ENCODE measurements at places on chromosomes 1 and 21. TPM values are rescaled to one million over a fixed set of nuclear protein-coding genes. Genes with fewer than 3 reads are reported as not detected.

DNA sequence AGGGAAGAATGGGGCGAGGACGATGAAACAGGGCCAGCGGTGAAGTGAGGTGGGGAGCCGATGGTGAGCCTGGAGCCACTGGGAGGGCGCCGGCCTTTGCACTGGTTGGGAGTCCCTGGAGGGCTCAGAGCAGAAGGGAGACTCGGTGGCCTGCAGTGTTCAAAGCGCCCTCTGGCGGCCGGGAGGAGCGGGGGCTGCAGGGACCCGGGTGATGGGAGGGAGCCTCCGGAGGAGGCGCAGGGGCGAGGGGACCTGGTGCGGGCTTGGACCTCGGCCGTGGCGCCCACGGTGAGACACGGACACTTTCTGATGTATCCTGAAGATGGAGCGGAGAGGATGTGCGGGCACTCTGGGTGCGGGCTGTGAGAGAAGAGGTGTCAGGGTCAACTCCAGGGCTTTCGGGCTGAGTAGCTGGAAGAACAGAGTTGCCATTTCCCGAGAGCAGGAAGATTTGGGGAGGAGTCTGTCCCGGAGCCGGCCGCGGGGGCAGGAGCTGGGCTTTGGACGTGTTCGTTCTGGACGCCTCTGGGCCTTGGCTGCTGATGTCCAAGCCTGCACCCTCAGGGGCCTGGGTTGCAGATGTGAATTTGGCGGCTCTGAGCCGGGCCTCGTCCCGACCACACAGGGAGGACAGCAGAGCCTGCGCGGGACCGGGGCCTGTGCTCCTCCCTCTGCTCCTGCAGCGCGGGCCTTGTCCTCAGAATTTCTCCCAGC, 29.7 kb downstream of the HEYL start:
- H3K27me3 ChIP-seq: no peaks in the 10 kb centered on the region
- DNase-seq: no peak
- no peak overlapping the region for H3K27ac ChIP-seq

CAPN8 gene
- 83.9 TPM for total RNA-seq

- DNase-seq: no peak
- no peaks in the 10 kb centered on the region for H3K36me3 ChIP-seq
- H3K4me1 ChIP-seq: no peaks in the 10 kb centered on the region
- H3K27me3 ChIP-seq: no peaks in the 10 kb centered on the region
- no peak overlapping the region for H3K4me3 ChIP-seq
Measured at GRCh38 chr1:190880352-190880751, 402.7 kb upstream of the BRINP3 start.

DNA sequence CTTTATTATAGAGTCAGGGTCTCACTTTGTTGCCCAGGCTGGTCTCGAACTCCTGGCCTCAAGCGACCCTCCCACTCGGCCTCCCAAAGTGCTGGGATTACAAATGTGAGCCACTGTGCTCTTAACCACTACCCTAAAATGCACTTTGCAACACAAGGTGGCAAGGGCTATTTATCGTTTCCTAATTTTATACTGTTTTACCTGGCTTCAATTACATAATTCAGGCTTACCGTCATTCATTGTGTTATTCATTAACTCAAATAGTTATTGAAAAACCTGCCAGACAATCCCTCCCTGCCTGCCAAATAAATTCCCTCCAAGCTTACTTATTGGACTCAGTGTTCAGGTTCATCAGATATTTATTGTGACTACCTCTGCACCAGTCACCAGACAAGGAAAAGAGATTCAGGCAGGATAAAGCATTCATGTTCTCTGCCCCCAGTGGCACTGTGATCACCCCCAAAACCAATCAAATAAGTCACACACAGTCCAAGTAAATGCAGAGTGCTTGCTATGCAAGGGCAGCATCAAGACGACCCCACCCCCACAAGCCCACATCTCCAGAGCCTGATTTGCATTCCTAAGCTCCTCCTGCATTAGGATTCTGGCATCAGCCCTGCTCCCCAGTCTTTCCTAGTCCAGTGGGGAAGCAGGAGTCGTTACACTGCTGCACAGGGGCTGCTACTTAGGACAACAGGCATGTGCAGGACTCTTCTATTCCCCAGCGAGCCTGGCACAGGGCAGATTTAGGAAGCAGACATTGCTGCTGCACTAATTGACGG, 8.1 kb downstream of the PAQR7 start:
- no peaks in the 10 kb centered on the region for H3K4me1 ChIP-seq
- H3K27me3 ChIP-seq: no peaks in the 10 kb centered on the region
- no peaks in the 10 kb centered on the region for H3K36me3 ChIP-seq
- no peak for DNase-seq
- peak overlapping the region; percentile 53 for H3K27ac ChIP-seq
- H3K4me3 ChIP-seq: no peak overlapping the region

DNA sequence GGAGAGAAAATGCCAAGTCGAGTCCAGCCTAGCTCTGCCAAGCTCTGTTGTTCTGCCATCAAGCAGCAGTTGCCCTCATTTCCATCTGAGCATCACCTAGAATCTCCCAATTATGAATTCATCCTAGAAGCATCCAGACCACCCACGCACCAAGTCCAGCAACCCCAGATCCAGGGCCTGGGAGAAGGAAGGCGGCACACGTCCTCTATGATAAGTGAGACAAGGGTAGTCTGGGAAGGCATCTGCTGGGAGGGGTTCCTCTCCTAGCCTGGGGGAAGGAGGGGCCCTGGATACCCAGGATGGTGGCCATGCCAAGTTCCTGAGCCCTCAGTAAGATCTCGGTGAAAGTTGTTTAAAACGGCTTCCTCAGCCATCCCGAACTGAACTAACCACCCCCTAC, 70.7 kb downstream of the VWA5B1 start:
- no peak for DNase-seq
- H3K4me3 ChIP-seq: no peak overlapping the region
- no peaks in the 10 kb centered on the region for H3K36me3 ChIP-seq
- H3K27ac ChIP-seq: no peak overlapping the region
- H3K4me1 ChIP-seq: no peaks in the 10 kb centered on the region
- peaks cover 31% of the 10 kb centered on the region for H3K27me3 ChIP-seq

- no peaks in the 10 kb centered on the region for H3K4me1 ChIP-seq
- no peak overlapping the region for H3K4me3 ChIP-seq
- DNase-seq: no peak
- no peaks in the 10 kb centered on the region for H3K36me3 ChIP-seq
- no peaks in the 10 kb centered on the region for H3K27me3 ChIP-seq
- no peak overlapping the region for H3K27ac ChIP-seq
Measured at GRCh38 chr1:29921741-29922140, 685.4 kb downstream of the PTPRU start.

- no peaks in the 10 kb centered on the region for H3K4me1 ChIP-seq
- H3K27me3 ChIP-seq: no peaks in the 10 kb centered on the region
- no peak for DNase-seq
Measured at GRCh38 chr1:25520446-25521061, 22.9 kb upstream of the LDLRAP1 start.

DNA sequence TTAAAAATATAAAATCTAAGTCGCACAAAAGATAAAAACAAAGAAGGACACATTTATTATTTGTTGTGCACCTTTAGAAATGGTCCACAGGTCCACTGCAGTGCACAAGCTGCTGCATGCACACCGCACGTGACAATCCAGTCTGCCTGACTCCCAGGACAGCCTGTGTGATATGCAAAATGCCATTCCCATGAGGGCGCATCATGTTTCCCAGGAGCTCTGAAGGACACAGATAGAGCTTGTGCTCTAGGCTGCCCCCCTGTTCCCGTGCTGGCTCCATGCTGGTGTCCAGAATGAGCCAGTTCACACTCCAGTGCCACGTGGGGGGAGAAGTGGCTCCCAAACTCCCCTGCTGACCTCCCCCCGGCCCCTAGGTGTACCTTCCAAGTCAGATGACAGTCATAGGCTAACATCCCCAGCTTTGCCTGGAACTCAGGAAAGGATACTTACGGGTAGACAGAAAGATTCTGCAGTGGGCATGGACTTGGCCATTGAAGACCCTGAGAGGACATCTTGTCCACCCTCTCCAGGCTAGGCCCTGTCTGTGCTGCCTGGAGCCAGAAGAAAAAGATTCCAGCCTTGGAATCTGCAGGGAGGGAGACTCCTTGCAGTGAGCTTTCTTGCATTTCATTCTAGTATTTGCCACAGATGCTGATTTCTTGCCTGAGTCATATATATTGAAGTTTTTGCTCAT, 26.3 kb downstream of the RAB7B start:
- H3K4me3 ChIP-seq: no peak overlapping the region
- DNase-seq: no peak
- no peak overlapping the region for H3K27ac ChIP-seq
- H3K36me3 ChIP-seq: no peaks in the 10 kb centered on the region
- H3K27me3 ChIP-seq: peaks cover 4% of the 10 kb centered on the region

- H3K4me1 ChIP-seq: no peaks in the 10 kb centered on the region
- no peak overlapping the region for H3K27ac ChIP-seq
- H3K36me3 ChIP-seq: no peaks in the 10 kb centered on the region
- no peak overlapping the region for H3K4me3 ChIP-seq
- no peak for DNase-seq
Measured at GRCh38 chr1:9780554-9781110, 43.1 kb downstream of the CLSTN1 start.

- no peak for DNase-seq
- peak overlapping the region; percentile 95 for H3K27ac ChIP-seq
- H3K4me1 ChIP-seq: peaks cover 12% of the 10 kb centered on the region
- H3K36me3 ChIP-seq: no peaks in the 10 kb centered on the region
- peak overlapping the region; percentile 84 for H3K4me3 ChIP-seq
- H3K27me3 ChIP-seq: no peaks in the 10 kb centered on the region
Measured at GRCh38 chr1:7962636-7963377, 1.3 kb downstream of the PARK7 start.

- no peaks in the 10 kb centered on the region for H3K36me3 ChIP-seq
- H3K4me1 ChIP-seq: no peaks in the 10 kb centered on the region
- no peak overlapping the region for H3K27ac ChIP-seq
- DNase-seq: no peak
- no peaks in the 10 kb centered on the region for H3K27me3 ChIP-seq
- no peak overlapping the region for H3K4me3 ChIP-seq
Measured at GRCh38 chr1:158978730-158979129, 31.0 kb upstream of the IFI16 start.

DNA sequence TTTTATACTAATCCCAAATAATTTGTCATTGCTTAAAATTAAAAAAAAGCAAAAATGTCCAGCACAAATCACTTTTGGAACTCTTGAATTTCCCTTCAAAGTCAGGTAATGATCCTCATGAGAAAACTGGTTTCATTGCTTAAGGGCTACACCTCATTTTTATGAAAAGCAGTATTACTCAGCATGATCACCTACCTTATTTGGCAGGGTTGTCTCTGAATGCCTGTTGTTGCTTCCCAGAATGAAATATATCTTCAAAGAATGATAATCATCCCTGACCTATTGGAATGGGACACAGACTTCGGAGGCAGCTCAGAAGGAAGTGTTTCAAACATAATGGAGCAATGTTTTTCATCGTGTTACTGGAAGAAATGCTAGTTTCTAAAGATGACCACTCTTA, 29.7 kb downstream of the C1orf21 start:
- H3K27ac ChIP-seq: no peak overlapping the region
- H3K27me3 ChIP-seq: no peaks in the 10 kb centered on the region
- H3K4me3 ChIP-seq: no peak overlapping the region
- H3K4me1 ChIP-seq: no peaks in the 10 kb centered on the region

DNA sequence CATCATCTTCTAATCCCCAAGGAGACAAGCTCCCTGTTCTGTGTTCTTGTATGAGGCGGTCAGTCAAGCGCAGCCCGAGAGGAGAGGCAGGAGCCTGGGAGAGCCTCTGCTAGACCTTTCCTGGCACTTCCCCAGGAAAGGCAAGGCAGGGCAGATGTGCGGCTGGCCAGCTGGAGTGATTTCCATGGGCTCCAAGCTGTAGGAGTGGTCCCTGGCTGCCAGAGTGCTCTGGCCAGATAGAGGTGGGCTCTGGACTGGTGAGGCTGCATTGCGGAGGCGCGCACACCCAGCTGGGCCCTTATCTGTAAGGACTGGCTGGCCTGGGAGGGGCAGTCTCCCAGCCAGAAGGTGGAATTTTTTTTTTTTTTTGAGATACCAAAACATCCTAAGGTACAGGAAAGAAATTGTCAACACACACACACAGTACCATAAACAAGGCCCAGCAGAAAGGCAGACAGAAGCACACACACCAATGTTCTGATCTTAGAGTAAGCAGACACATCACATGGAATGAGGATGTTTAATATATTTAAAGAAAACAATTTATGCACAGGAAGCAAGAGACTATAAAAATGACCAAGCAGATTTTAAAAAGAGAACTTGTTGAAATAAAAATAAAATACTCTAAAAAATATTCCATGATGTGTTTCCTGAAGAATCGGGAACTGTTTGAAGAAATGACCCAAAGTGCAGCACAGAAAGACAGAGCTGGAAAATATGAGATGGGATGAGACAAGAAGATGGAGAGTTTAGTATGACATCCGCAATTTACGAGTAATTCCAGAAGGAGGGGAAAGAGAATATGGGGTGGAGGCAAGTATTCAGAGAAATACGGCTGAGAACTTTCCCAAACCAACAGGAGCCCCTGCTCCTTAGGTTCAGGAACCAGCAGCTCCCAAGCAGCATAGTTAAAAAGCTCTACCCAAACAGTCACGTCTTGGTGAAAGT, 13.4 kb downstream of the IBA57 start:
- H3K4me1 ChIP-seq: no peaks in the 10 kb centered on the region
- H3K27me3 ChIP-seq: no peaks in the 10 kb centered on the region
- H3K36me3 ChIP-seq: no peaks in the 10 kb centered on the region
- no peak for DNase-seq
- no peak overlapping the region for H3K27ac ChIP-seq

All from breast epithelium (tissue), 4 donors.